ENCODE measurements at places on chromosomes 16 and 17. TPM values are rescaled to one million over a fixed set of nuclear protein-coding genes. Genes with fewer than 3 reads are reported as not detected.
A peak's percentile ranks its signal among the peaks of the same experiment; 100 is the strongest.

- no peak for DNase-seq
Observed at GRCh38 chr17:48413613-48414405, 16.2 kb downstream of the SKAP1 start.

DNA sequence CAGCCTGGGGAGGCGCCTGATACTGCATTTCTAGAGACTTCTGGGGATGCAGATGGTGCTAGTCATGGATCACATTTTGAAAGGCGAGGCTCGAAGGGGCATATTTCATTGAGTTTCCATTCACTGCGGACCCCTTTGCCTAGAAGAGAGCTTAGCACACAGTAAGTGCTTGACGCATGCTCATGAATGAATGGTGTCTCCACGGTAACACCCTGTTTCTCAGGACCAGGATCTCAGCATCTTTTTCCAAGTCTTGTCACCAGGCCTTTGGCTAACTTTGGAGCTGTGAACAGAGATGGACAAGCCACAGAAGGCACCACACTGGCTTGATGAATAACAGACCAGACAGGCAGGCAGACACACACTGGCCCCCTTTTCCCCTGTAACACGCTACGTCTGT is 151.3 kb downstream of the FOXL1 start:
- no peak for DNase-seq

GRCh38 chr17:44848257-44848795 is 643 bp downstream of the HIGD1B start:
- DNase-seq, result no peak

GRCh38 chr17:45794840-45795239 is 10.7 kb downstream of the CRHR1 start:
- DNase-seq, result no peak

- no peak for DNase-seq
Observed at GRCh38 chr16:15951852-15952251, 2.4 kb downstream of the ABCC1 start.

DNA sequence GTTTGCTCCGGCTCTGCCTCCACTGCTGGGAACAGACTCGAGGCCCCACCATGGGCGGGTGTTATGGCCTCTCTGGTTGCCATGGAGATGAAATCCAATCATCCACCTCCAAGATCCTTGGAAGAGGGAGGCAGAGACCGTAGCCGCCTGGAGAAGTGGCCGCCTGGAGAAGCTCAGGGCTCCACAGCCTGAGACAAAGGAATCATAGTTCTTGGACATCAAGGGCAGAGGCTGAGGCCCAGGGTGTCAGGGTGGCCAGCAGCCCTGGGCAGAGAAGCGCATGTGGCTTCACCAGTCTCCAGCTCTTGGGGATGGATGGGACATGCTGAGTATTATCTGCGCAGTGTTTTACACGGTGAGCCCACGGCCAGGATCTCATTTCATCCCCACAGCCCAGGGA is 36.2 kb downstream of the ABR start:
- no peak for DNase-seq

GRCh38 chr16:22786284-22786683 is 27.7 kb upstream of the HS3ST2 start:
- no peak for DNase-seq

GRCh38 chr17:80706463-80706867 is 161.8 kb downstream of the RPTOR start:
- DNase-seq, result no peak

DNA sequence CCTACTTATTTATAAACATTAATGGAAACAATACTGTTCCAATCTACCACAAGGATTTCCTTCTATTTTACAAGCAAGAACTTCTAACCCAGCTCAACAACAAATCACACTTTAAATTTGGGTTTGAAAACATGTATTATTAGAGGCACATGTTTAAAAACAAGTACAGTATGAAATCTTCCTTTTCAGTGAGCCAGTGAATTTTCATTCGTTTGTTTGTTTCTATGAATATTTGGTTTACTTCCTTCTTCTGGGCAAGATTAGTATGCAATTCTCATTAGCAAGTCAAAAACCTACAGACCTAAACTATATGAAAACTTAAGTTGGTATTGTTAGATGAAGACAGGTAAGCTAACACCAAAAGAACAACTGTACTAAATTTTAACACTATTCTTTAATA is 25.7 kb downstream of the SLFN12 start:
- DNase-seq, result no peak

- DNase-seq, result peak; percentile 65
Observed at GRCh38 chr17:28405632-28406472, at the start of gene SLC46A1. Gene SLC46A1, minus strand, starts transcription at chr17:28406212. Its CDS starts 98 bp downstream, at chr17:28406114.

DNA sequence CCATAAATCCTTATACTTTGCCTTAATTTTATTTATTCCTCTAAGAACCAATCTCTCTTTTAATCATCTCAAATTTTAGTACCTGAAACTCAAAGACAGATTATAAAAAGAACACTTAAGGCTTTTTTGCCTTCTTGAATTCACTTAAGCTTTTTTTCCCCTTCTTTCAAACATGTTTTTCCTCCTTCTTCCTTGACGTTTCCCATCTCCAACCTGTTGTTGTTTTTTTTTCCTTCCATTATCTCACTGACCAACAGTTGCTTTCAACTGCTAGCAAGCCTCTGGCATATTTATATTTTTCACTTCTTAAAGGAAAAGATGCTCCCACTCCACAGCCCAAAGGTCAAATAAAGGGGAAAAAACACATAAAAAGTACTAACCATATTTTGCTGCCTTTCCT is 32.2 kb downstream of the SPOP start:
- DNase-seq, result no peak

DNA sequence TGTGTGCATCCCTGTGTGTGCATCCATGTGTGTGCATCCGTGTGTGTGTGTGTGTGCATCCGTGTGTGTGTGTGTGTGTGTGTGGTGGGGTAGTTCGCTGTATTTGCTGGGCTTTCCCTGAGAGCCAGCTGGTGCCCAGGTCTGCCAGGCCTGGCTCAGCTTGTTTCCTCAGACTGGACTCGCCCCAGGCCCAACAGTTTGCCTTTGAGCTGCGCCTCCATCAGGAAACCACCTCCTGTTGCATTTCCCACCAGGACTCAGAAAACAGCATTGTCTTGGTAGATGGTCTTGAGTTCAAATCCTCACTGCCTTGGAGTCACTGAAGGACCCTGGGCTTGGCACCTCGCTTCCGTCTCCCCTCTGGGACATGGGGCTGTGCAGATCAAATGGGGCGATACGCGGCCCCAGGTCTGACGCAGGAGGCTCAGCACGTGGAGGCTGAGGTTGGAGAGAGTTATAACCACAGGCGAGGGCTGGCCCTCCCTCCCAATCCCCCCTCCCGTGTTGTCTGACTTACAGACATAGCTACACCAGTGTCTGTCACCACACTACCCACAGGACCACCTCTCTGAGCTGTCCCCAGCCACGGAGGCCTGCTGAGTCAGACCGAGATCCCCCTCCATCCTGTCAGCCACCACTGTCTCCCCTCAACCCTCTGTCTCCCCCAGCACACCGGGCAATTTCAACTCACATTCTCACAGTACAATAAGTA is 4.7 kb downstream of the ITGAE start:
- no peak for DNase-seq

Gene KCNH6
- 0.47 TPM for total RNA-seq

Gene CLDN7
- 919 TPM for total RNA-seq

Gene CUEDC1
- total RNA-seq, result 15.2 TPM

Gene CKLF
- total RNA-seq, result 41.5 TPM

Gene RAMP2
- total RNA-seq, result 8.4 TPM

Gene PNMT
- total RNA-seq, result 0.47 TPM

Gene CYLD
- 31.5 TPM for total RNA-seq

Gene ATF7IP2
- total RNA-seq, result 14.5 TPM

Gene ST6GALNAC2
- 6.3 TPM for total RNA-seq
